Midbrain (tissue), 1 donor: ENCODE measurements at places on chromosomes 4 and X.

DNA sequence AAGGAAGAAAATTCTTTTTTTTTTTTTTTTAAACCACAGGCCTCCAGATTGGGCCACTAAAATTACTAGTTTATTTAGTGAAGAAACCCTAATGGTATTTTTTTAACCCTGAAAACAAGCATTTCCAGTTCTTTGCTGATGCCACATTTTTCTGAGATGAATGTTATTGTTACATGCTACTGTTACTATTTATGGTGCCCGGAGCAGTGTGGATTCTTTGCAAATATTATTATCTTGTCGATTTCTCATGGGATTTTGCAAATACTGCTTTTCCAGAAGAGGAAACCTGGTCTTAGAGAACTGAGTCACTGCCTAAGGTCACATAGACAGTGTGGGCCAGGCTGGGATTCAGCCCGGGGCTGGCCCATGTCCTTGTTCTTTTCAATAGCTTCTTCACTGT is 8.7 kb upstream of the ALAS2 start:
- DNase-seq = no peak

- DNase-seq = no peak
These were observed 10.7 kb upstream of the BRS3 start for GRCh38 chrX:136477026-136477425.

DNA sequence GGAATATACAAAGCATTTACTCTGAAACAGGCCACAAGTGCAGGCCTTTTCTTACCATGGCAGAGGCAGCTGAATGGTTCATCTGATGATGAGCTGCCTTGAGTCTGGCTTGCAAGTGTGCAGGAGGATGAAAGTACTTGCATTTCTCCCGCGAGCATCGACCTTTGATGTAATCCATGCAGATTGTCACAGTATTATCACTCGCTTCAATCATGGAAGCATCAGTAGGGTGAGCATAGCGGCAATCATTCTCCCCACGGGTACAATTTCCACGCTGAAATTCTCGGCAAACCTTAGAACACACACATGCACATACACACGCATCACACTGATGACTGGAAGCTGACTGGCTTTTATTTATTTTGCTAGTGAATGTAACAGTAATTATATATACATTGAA is 98.0 kb downstream of the MBNL3 start:
- no peak for DNase-seq

DNA sequence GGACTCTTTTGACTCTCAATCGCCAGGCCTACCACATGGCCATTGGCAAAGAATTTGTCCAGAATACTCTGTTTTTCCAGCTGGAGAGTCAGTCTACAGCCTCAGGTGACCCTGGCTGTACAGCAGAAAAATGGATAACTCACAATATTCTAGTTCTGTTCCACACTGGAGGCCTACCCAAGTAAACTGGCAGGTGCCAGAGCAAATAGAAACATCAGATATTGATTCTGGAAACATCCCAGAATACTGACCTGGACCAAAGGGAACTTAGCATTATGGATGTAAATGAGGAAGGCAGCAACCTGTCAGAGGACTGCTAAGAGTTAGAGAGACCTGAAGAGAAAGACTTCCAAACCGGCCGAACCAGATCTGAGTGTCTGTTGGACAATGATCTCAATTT is 147.9 kb upstream of the SMAD1 start:
- DNase-seq = no peak

GRCh38 chrX:148380650-148381561 is 119.5 kb upstream of the AFF2 start:
- no peak for DNase-seq

DNA sequence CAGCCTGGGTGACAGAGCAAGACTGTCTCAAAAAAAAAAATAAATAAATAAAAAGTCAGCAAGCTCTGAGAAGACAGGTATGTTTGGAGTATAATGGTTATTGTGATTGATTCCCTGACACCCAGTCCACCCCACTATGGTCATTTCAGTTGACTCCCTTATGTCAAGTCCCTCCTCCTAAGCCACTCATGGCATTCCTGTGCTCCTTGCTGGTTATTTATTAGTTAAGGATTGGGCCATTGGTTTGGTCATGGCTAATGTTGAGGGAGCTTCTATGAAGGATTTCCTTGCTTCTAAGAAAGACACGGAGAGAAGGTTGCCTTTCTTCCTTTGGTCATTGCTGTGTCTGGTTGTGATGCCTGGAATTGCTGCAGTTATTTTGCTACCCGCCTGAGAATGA is 140.1 kb downstream of the UCHL1 start:
- DNase-seq = no peak

- peak; percentile 42 for DNase-seq
These were observed 24.1 kb downstream of the HPRT1 start for GRCh38 chrX:134484039-134484438.

GRCh38 chr4:150161109-150161508 is 82.9 kb downstream of the DCLK2 start:
- DNase-seq = no peak

GRCh38 chr4:144699565-144699964 is 53.6 kb downstream of the HHIP start:
- no peak for DNase-seq
